ENCODE measurements at places on chromosomes 1 and 21.

- DNase-seq, result peak; percentile 42
Measured at GRCh38 chr1:116360429-116361173, 12.4 kb upstream of the ATP1A1 start.

- no peak for DNase-seq
Measured at GRCh38 chr1:221812905-221813597, 71.2 kb upstream of the DUSP10 start.

- DNase-seq, result no peak
Measured at GRCh38 chr1:176938375-176938774, 226.1 kb downstream of the ASTN1 start.

- DNase-seq, result peak; percentile 21
Measured at GRCh38 chr1:46613661-46614603, 2.7 kb downstream of the MOB3C start.

DNA sequence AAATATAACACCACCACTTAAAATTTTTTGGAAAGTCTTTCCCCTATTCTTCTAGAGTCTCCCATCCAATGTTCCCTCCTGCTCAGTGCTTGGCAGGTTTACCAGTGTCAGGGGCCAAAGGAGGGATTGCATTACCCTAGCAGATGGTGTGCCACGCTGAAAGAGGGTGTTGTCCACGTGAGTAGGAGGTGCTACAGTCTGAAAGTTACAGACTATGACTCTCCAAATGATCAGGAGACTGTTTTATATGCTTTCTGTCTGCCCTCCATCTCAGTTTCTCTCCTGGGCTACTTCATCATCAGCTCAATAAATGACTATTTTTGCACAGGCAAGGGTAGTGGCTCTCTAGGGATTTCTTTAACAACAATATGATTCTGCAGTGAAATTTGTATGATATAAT, 31.3 kb upstream of the ANGPTL7 start:
- no peak for DNase-seq

- peak; percentile 22 for DNase-seq
Measured at GRCh38 chr1:237411621-237412020, 369.6 kb downstream of the RYR2 start.

DNA sequence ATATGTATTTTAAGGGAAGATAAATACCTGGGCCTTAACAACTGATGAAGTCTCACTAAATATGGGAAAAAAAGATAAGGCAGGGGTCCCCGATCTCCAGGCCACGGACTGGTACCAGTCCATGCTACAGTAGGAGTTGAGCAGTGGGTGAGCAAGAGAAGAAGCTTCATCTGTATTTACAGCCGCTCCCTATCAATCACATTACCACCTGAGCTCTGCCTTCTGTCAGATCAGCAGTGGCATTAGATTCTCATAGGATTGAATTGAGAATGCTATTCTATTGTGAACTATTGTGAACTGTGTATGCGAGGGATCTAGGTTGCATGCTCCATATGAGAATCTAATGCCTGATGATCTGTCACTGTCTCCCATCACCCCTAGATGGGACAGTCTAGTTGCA, 43.0 kb upstream of the PAXBP1 start:
- no peak for DNase-seq

DNA sequence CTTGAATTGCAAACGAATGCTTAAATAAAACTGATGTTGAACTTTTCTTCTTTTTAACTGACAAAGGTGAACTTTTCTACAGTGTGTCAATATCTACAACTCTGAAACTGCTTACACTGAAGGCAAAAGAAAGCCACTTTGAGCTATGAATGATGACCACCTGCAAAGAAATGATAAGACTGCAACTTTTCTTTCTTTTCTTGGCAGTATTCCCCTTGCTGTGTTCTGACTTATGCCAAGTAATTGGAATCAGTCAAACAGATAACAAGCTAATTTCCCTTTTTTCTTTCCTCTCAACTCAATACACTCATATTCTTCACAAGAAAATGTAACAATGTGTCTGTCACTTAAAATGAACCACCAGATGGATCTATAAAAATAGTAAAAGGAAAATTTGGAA, 588.1 kb upstream of the BRINP3 start:
- DNase-seq, result no peak

DNA sequence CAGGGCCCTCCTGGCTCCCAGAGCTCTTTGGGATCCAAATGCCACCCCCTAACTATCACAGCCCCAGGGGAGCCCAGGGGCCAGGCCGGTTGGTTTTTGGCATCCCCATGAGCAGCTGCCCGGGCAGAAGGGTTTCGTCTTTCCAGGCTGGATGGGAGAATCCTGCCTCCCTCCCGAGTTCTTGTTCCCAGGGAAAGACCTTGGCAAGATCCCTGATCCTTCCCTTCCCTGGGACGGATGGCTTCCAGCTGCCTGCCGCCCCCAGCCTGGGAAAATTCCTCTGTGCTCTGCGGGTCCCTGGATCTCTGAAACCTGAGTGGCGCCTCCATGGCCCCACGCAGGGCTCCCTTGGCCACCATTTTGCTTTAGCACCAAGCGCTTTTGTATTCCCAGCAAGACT, 55.6 kb downstream of the TAS1R2 start:
- no peak for DNase-seq

DNA sequence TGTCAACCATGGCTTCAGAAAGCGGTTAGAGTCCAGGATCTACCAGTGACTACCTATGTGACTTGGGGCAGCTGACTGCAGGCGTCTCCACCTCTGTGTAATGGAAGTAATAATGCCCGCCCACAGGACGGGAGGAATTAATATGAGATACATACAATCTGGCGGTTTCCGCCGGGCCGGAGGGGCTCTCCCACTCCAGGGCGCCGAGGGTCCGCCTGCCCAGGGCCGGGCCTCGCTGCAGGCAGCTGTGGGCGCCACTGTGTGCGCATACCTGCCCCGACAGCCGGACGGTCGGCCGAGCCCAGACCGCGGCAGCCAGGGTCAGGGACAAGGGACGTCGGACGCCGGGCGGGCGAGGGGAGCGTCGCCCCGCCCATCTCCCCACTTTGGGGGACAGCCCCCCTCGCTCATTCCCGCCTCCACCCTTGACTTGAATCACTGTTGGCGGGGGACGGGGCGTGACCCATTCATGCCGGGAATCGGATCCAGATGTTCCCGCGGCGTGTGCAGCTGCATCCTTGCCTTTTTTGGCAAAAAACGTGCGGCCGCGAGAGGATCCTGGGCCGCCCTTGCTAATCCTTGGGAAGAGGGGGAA, 6.0 kb upstream of the SF3A3 start:
- DNase-seq, result no peak

DNA sequence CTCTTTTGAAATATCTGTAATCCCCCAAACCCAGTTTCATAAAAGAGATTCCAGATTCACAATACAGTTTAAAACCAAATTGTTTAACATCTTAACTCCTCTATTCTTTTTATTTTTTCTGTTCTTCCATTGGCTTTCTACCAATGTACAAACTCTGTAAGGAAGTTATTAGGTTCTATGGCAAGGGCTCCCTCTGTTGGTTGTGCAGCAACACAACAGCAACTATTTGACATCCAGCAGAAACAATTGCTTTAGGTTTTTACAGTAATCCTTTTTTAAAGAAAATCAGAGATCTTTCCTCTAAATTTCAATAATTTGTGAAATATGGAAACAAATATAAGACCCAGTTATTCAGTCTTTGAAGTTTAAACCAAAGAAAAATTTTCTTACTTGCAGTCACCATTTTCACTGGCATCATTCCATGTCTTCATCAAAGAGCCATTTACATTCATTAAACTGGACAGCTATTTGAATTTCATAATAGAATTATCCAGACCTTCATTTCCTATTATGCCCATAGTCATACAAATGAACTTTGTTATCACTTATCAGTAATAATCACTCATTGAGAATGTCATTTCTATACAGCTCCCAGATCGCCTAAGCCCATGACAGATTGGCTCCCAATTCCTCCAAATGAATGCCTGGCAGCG, 46.5 kb upstream of the RNF11 start:
- no peak for DNase-seq

GRCh38 chr1:185444676-185445075, 127.6 kb upstream of the IVNS1ABP start:
- no peak for DNase-seq

- DNase-seq, result no peak
Measured at GRCh38 chr1:83011265-83011664, 987.7 kb downstream of the TTLL7 start.

GRCh38 chr21:35448876-35449599, 399.9 kb upstream of the RUNX1 start:
- no peak for DNase-seq

GRCh38 chr1:170660281-170660713, 3.6 kb upstream of the PRRX1 start:
- no peak for DNase-seq

- DNase-seq, result no peak
Measured at GRCh38 chr1:232725305-232726047, 79.7 kb upstream of the MAP10 start.

GRCh38 chr1:25245809-25246599, 1.2 kb downstream of the RSRP1 start:
- DNase-seq, result peak; percentile 24

DNA sequence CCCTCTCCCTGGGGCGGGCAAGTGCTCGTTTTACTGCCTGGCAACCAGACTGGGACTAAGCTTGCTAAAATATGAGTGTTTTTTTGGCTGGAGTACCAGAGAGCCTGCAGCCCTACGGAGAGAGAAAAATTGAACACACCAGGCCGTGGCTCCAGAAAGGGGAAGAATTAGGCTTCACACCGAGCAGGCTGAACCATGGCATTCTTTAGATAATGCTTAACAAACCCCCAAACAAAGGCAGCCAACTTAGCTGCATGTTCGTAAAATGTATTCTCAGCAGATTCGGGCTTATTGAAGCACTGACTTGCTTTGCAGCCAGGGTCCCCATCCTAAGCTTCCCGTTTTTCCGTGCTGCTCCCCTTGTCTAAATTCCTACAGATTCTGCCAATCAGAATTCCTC, 76.6 kb downstream of the LMX1A start:
- no peak for DNase-seq

DNA sequence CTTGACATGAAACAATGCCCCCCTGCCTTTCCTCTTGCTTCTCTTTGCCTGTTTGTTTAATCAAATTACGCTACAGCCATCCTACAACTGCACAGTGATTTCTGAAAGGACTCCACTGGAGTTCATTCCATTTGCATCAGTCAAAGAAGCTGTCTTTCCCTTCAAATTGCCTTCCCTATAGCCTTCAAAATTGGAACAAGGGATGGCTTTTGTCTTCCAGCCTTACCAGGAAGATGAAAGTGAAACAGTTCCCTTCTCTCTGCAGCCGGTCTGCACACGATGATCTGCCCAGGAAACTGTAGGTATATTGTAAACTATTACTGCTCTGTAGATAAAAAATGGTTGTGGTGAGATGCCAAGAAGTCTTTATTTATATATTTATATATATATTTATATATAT, 65.6 kb upstream of the ETS2 start:
- no peak for DNase-seq

DNA sequence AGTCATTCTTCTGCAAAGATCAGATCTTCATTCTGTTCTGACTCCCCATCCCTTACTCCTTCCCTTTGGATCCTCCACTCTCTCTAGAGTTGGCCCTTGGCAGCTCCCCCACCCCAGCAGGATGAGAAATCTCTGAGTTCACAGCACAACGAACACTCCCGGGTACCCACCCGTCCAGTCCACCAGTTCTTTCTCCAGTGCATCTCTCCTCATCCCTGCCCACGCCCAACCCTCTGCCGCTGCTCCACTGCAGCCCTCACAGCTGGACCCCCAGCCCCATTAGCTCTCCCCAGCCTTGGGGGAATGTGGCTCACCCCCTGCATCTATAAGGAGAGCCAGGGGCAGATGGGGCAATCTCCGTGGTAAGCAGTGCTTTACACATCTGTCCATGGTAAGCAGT, 125.7 kb downstream of the MATN1 start:
- DNase-seq, result no peak

DNA sequence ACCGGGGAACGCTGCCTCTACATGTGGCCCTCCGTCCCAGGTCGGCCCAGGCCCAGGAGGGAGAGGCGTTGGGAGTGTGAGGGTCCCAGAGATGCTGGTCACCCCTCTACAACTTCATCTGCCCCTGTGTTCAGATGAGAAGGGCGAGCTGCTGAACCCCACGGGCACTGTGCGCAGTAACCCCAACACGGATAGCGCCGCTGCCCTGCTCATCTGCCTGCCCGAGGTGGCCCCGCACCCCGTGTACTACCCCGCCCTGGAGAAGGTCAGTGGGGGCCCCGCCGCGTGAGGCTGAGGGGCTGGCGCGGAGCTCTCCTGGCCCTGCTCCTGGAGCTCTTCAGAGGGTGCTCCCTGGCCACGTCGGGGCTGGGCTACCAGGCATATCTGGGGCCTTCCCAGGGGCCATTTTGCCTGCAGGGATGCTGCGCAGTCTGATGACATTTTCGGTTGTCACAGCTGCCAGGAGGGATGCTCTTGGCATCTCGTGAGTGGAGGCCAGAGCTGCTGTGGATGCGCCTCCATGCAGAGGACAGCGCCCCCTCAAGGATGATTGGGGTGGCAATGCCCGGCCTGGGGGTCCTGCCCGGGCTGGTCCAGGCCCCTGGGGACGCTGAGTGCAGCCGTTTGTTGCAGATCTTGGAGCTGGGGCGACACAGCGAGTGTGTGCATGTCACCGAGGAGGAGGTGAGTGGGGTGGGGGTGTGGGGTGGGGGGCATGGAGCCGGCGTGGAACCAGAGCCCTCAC, 68.6 kb downstream of the PIK3CD start:
- DNase-seq, result no peak

GRCh38 chr1:93773049-93773838, 91.6 kb upstream of the BCAR3 start:
- no peak for DNase-seq

- DNase-seq, result no peak
Measured at GRCh38 chr1:6888268-6888667, 103.0 kb downstream of the CAMTA1 start.

DNA sequence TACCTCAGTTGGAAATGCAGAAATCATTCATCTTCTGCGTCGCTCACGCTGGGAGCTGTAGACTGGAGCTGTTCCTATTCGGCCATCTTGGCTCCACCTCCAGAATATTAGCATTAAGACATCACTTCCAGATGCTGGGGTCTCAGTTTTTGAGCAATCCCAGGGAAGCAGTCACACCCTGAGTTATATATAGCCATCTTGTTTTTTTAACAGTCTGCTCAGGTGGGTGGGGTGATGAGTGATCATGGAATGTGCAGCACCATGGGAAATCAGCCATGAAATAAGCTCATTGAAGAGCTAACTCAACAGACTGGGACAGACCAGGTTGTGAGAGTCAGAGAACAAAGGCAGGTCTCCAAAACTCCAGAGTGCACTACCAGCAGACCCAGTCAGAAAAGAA, 27.0 kb upstream of the HMGB4 start:
- DNase-seq, result no peak

DNA sequence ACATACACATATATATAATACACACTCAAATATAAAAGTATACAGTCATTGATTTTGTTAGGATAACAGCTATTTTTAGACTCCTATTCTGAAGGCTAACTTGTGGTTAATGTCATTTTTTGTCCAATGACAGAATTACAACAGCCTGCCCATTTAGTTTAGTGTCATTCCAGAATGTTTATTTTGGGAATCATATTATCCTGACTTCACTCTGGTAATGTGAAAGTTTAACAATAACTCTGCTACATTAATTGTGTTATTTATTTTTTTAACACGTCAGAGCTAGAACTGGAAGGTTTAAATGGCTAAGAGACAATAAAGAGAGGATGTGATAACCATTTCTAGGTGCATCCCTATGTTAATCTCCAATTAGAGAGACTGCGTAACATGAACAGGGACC, 648.1 kb downstream of the USP25 start:
- DNase-seq, result no peak
